ENCODE measurements at places on chromosomes 7 and 10. TPM values are rescaled to one million over a fixed set of nuclear protein-coding genes. Genes with fewer than 3 reads are reported as not detected.

- no peaks in the 10 kb centered on the region for H3K4me1 ChIP-seq
- peak; percentile 89 for DNase-seq
- no peaks in the 10 kb centered on the region for H3K36me3 ChIP-seq
- H3K27me3 ChIP-seq = no peaks in the 10 kb centered on the region
- H3K4me3 ChIP-seq = no peak overlapping the region
These were observed 71.4 kb downstream of the NEURL1 start for GRCh38 chr10:103564776-103565520.

DNA sequence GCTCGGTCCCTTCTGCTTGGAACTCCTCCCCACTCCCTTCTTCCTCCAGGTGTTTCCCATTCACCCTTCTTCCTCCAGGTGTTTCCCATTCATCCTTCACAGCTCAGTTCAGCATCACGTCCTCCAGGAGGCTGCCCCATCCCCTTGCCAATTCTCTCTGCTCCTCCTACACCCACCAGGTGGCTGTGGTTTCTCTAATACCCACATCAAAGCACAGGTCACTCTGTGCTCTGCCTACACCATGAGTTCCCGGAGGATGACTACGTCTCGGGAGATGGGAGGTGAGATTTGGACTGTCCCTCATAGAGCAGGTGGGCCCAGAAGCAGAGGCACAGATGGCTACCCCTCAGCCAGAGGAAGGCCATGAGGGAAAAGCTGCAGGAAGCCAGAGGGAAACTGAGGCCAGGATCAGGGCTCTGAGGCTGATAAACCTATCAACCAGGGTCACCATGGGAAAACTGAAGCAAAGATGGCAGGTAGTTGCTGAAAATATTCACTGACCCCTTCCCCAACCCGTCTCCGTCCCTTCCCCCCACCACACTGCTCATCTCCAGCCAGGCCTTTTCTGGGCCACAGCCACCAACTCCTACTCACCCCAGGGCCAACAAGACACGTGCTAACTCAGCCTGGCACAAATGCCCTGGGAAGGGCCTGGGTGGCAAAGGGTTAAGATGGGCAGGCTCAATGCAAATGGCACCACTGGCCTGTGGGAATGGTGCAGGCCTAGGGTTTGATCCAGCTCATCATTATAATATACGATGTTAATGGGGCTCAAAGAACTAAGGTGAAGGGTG lies 56.6 kb upstream of the CPXM2 start:
- no peak overlapping the region for H3K27ac ChIP-seq
- peaks cover 7% of the 10 kb centered on the region for H3K4me1 ChIP-seq
- H3K36me3 ChIP-seq = no peaks in the 10 kb centered on the region
- no peak overlapping the region for H3K4me3 ChIP-seq
- no peak for DNase-seq

DNA sequence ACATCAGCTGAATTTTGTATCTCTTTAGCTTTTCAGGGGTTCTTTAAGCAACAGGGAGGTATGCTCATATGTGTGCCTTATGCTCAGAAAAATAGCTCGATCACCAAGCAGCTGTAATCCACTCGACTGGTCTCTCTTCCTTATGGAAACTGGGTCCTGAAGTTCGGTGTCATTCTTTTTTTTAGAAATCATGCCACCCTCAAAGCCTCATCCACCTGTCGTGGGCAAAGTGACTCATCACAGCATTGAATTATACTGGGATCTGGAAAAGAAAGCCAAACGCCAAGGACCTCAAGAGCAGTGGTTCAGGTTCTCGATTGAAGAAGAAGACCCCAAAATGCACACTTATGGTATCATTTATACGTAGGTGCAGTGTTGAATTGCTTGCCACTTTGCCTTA lies 83.6 kb downstream of the FANK1 start:
- H3K27ac ChIP-seq = no peak overlapping the region
- no peaks in the 10 kb centered on the region for H3K27me3 ChIP-seq
- no peaks in the 10 kb centered on the region for H3K4me1 ChIP-seq
- no peaks in the 10 kb centered on the region for H3K36me3 ChIP-seq

DNA sequence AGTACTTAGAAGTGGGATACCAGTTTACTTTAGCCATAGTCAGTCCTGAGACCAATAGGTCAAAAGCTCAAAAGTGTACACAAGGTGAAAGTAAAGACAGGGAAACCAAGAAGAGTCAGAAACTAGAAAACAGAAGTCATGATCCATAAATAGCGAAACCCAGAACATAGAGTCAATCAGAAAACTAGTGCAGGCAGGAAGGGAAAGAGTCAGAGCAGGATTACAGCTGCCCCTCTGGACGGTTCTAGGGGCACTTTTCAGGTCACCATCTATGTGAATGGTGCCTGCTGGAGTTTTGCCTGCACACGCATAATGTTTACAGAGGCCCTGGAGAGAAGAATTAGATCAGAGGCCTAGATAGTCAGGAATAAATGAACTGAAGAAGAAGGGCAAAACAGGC lies 22.4 kb upstream of the DMTF1 start:
- no peak overlapping the region for H3K27ac ChIP-seq
- H3K4me3 ChIP-seq = no peak overlapping the region

- H3K4me3 ChIP-seq = peak overlapping the region; percentile 78
- no peaks in the 10 kb centered on the region for H3K36me3 ChIP-seq
- peaks cover 12% of the 10 kb centered on the region for H3K4me1 ChIP-seq
- no peaks in the 10 kb centered on the region for H3K27me3 ChIP-seq
These were observed 1.3 kb downstream of the FBXL15 start for GRCh38 chr10:102421757-102422512.

Gene IGF2BP3
- 120 TPM for total RNA-seq

Gene HDAC9
- 5.2 TPM for total RNA-seq

Gene FAM25A
- not detected for total RNA-seq

Gene FXYD4
- not detected for total RNA-seq
